ENCODE measurements at places on chromosomes 4 and X. TPM values are rescaled to one million over a fixed set of nuclear protein-coding genes. Genes with fewer than 3 reads are reported as not detected.

Gene ZC4H2
- 35.6 TPM for total RNA-seq

Gene CHRNA9
- 2.5 TPM for total RNA-seq

Gene PRRG3
- total RNA-seq: 2.0 TPM

Gene SH3BP2
- 11.8 TPM for total RNA-seq

Gene GABRB1
- not detected for total RNA-seq

Gene AKAP14
- not detected for total RNA-seq

Gene ZMAT1
- total RNA-seq: 3.1 TPM

Gene SYP
- 0.07 TPM for total RNA-seq

Gene RADX
- total RNA-seq: 10.5 TPM

Gene NMU
- 1.8 TPM for total RNA-seq

Gene ATP8A1
- total RNA-seq: 46.1 TPM

DNA sequence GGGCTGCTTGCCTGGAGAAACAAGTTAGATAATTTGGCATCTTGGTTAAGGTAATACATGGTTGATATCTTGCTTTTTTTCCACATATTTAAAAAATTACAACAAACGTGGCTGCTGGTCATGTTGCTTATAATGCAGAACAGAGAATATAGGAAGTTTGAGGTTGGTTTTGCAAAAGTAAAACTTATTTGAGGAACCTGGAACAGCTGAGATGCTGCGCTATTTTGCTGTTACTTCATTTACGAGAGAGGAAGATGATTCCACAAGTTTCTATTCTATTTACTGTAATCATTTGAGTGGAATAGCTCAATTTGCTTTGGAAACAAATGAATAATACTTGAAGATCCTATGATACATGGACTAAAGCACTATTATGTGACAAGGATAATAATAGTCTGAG is 118.9 kb downstream of the TMA16 start:
- DNase-seq: no peak

DNA sequence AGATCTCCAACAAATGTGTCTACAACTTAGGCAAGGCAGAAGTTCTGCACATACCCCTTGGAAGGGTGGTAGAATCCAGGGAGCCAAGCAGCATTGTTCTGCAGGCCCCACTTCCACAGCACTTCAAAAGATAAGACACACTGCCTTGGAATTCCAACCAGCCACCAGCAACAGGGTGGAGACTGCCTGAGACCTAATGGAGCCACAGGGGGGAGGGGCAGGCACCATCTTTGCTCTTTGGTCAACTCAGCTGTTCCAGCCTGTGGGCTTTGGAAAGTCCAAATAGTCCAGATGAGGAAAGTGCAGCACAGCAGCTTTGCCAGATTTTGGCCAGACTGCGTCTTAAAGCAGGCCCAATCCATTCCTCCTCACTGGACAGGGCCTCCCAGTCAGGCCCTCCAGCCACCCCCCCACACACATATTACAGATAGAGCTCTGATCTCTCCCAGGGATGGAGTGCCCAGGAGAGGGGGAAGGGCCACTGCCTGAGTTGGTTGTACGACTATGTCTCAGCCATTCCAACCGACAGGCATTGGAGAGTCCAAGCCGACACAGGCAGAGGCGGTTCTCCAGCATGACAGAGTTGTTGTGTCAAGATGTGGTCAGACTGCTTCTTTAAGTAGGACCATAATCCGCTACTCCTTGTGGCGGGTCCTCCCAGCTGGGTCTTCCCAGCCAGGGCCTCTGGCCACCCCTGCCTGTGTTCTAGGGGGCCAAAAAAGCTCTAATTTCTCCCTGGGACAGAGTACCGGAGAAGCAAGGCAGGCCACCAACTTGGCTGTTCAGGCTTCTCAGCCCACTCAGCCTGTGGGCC is 42.5 kb upstream of the ANTXR2 start:
- no peak for DNase-seq

DNA sequence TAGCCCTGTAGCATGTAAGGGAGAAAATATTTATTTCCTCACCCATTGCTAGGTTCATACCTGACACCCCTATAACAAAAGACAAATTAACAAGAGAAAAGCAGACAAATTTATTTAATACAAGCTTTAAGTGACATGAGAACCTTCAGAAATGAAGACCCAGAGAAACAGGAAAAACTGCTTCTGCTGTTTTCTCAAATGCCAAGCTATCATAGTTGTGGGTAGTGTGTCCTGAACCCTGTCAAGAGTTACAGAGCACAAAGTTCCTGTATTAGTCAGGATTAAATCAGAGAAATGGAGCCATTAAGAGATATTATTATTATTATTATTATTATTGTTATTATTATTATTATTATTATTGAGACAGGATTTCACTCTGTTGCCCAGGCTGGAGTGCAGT is 17.5 kb downstream of the CCDC160 start:
- DNase-seq: no peak

DNA sequence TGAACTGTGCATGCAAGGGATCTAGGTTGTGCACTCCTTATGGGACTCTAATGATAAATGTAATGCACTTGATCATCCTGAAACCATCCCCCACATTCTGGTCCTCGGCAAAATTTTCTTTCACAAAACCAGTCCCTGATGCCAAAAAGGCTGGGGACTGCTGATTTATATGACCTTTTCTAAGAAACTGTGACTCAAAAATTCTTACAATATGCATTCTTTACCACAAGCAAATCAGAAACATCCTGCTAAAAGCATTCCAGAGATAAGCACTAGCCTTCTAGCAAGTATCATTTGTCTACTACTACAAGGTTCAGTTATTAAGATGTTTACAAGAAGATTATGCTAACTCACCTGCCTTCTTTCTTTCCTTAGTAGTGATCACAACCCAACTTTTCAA is 166.5 kb upstream of the PCDH7 start:
- DNase-seq: no peak

GRCh38 chr4:54076673-54077072 is 12.3 kb upstream of the CHIC2 start:
- DNase-seq: no peak

GRCh38 chr4:15001248-15001868 is 923 bp upstream of the CPEB2 start:
- peak; percentile 73 for DNase-seq

- no peak for DNase-seq
These were observed 5.9 kb downstream of the SNX25 start for GRCh38 chr4:185215261-185215660.

DNA sequence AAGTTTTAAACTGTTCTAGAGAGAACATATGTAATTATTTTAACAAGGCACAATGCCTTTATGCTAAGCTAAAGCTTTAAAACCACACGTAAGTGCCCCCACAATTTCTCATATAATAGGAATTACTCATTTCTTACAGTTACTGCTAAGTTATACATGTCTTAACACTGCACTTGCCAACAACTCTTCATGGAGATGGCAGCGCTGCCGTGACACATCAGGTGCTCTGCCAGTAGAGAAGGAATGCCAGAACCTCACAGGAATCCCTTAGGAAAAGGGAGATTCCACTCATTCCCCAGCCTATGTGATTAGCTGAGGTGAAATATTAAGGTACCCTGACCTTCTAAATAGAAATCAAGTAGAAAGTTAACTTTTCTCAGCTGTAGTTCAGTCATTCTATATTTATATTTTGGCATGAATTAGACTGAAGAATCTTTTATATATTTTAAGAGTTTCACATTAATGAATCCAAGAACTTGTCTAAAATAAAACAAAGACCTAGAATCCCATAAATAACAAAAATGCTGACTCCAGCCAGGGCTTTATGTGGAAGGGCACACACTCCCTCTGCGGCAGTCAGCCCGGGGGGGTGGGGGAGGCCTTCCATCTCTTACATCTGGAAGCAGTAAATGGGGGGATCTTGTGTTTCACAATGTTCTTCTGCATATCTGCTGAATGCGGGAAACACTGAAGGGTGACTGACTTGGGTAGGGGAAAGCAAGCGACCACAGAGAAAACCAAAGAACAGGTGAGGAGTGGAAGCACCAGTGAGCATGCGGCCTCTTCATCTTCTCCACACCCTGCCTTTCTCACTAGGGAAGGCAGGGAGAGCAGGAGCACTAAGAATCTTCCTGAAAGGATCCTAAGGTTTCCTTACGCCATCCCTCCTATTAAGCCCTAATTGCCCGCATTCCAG is 23.7 kb downstream of the ACSL1 start:
- DNase-seq: no peak

DNA sequence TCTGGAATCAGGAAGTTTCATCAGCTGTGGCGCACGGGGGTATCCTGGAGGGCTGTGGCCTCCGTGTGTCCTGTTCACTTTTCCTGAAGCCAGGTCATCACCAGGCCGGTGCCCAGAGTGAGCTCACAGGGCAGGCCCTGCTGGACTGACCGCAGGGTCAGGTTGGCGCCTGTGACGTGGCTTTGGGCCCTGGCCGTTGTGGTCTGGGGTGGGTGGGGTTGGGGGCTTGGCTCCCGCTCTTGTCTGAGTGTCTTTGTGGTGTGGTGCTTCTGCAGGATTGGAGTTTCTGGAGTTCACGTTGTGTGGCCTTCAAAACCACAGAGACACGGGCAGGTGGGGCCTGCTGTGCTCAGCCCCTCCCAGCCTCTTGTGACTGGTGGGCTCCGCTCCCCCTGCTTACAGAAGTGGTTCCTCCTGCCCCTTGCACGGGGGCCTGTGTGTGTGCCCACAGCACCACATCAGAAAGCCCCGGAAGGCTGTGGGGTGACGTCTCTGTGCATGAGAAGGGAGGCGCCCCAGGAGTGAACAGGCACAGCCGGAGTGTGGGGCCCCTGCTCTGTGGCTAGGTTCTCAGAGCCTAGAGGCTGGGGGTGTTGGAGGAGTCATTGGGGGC is 9.5 kb downstream of the RGS12 start:
- no peak for DNase-seq

DNA sequence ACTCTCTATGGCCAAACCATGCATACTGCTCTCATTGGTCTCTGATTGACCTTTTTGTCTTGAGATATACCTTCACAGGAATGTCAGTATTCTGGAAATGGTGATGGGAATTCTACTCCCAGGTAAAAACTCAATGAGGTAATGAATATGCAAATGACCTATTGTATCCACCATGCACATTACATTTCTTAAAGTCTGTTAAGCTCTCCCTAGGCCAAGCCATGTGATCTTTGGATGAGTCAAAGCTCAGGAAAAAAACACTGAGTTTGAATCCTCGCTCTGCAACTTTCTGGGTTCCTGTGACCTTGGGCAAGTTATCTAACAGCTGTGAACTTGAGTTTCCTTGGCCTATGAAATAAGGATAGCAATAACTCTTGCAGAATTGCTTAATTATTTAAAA is 175.4 kb downstream of the PPP1R2C start:
- no peak for DNase-seq

DNA sequence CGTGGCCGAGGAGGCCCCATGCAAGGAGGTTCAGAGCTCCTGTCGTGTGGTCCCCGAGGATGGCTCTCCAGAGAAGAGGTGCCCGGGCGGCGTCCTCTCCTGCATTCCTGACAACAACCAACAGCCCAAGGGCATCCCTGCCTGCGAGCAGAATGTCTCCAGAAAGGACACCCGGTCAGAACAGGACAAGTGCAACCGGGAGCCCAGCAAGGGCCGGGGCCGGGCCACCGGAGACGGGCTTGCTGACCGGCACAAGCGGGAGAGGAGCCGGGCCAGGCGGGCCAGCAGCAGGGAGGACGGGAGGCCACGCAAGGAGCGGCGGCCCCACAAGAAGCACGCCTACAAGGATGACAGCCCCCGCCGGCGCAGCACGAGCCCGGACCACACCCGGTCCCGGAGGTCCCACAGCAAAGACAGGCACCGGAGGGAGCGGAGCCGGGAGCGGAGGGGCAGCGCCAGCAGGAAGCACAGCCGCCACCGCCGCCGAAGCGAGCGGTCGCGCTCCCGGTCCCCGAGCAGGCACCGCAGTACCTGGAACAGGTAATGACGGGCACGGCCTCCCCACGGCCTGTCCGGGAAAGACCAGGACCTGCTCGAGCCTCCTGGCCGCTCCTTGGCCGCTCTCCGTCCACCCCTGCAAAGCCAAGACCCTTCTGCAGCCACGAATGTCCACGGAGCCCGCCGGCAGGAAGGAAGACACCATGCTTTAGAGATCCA is 9.8 kb downstream of the AKAP17A start:
- DNase-seq: no peak

- DNase-seq: no peak
These were observed 16.9 kb upstream of the PLA2G12A start for GRCh38 chr4:109746728-109747127.

DNA sequence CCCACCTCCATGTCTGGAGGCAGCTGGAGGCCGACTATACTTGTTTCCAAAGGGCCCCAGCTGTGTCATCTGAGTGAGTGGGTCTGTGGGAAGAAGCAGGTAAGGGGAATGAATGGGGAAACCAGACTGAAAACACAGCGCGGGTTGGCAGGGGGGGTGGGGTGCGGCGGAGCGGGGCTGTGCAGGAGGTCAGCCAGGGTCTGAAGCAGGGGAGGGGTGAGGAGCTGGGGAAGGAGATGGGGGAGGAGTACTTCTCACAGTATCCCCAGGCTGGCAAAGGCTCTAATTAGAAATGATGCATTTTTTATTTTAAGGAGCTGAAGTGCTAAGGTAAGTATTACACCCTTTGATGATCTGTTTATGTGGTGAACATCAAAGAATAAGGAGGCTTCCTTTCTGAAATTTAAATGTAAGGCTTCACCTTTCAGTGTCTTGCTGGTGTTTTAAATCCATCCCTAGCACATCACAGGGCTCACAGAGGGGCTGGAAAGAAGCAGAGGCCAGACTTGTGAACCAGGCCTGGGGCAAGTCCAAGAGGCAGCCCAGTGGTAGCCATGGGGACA is 37.5 kb downstream of the SMIM20 start:
- DNase-seq: no peak

Measured in neural progenitor cell (in vitro differentiated cells).